CD4-positive, CD25-positive, alpha-beta regulatory T cell (primary cell): ENCODE measurements at places on chromosomes 5 and 9. TPM values are rescaled to one million over a fixed set of nuclear protein-coding genes. Genes with fewer than 3 reads are reported as not detected.

GRCh38 chr5:2207416-2208238 is 324.9 kb upstream of the IRX4 start:
- no peak overlapping the region for H3K27ac ChIP-seq
- DNase-seq = no peak
- H3K4me3 ChIP-seq = no peak overlapping the region
- no peaks in the 10 kb centered on the region for H3K4me1 ChIP-seq

- H3K4me3 ChIP-seq = no peak overlapping the region
- H3K36me3 ChIP-seq = no peaks in the 10 kb centered on the region
- no peaks in the 10 kb centered on the region for H3K27me3 ChIP-seq
- H3K4me1 ChIP-seq = no peaks in the 10 kb centered on the region
- no peak overlapping the region for H3K27ac ChIP-seq
- DNase-seq = no peak
Measured at GRCh38 chr5:143860211-143860610, 48.2 kb downstream of the HMHB1 start.

FOXD4L6 gene
- polyA plus RNA-seq = not detected

RETREG1 gene
- 93.2 TPM for polyA plus RNA-seq

- DNase-seq = no peak
- no peak overlapping the region for H3K4me3 ChIP-seq
- no peak overlapping the region for H3K27ac ChIP-seq
- H3K4me1 ChIP-seq = no peaks in the 10 kb centered on the region
Measured at GRCh38 chr5:160287378-160288051, 24.8 kb downstream of the CCNJL start.

PRR7 gene
- 17.0 TPM for polyA plus RNA-seq

CCDC152 gene
- 0.99 TPM for polyA plus RNA-seq

DNA sequence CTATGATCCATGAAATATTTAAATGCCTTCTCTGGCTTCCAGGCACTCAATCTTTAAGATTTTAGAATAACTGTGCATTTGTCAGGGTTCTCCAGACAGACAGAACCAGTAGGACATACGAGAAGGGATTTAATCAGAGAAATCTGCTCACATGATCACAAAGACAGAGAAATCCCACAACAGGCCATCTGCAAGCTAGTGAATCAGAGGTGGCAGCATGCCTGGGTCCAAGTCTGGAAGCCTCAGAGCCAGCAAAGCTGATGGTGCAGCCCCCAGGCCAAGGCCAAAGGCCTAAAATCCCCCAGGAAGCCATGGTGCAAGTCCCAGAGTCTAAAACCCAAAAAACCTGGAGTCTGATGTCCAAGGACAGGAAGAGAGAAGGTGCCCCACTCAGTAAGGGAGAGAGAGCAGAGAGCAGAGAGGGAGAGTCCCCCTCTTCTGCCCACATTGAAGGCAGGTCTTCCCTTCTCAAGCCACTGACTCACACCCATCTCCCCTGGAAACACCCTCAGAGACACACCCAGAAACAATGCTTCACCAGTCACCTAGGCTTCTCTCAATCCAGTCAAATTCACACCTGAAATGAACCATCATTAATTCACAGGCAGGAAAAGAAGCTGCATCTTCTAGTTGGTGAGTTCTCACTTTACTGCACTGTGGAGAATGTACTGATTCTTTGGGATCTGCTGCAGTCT is 48.7 kb downstream of the CAMSAP1 start:
- no peak for DNase-seq
- no peaks in the 10 kb centered on the region for H3K4me1 ChIP-seq
- no peaks in the 10 kb centered on the region for H3K27me3 ChIP-seq
- H3K27ac ChIP-seq = no peak overlapping the region
- H3K4me3 ChIP-seq = no peak overlapping the region
- peaks cover 17% of the 10 kb centered on the region for H3K36me3 ChIP-seq

DRD1 gene
- polyA plus RNA-seq = not detected

FOXD4 gene
- not detected for polyA plus RNA-seq

SYK gene
- not detected for polyA plus RNA-seq

GRCh38 chr5:73298251-73298771 is 125.3 kb downstream of the TMEM174 start:
- H3K27me3 ChIP-seq = peaks cover 47% of the 10 kb centered on the region
- no peak for DNase-seq
- peaks cover 3% of the 10 kb centered on the region for H3K4me1 ChIP-seq
- H3K27ac ChIP-seq = no peak overlapping the region
- H3K36me3 ChIP-seq = no peaks in the 10 kb centered on the region

SHOC1 gene
- polyA plus RNA-seq = not detected

TEX48 gene
- not detected for polyA plus RNA-seq

DNA sequence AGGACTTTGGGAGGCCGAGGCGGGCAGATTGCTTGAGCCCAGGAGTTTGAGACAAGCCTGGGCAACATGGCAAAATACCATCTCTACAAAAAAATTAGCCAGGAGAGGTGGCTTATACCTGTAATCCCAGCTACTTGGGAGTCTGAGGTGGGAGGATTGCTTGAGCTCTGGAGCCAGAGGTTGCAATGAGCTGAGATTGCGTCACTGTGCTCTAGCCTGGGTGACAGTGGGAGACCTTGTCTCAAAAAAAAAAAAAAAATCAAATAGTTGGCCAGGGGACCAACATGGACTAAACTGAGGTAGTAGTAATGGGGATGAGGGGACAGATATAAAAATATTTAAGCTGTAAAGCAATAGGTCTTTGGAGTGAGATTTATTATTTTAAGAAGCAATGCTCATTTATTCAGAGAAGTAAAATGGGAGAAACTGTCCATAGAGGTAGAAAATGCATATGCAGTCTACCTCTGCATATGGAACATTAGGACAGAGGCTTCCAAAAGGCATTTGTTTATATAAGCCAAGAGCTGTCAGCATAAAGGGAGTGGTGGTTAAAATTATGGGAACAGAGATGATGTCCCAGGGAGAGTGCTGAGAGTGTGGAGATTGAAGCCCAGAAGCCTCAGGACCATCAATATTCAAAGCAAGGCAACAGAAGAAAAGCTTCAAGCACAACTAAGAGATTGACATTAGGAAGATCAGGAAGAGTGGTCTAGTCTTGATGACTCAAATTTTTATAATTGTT is 98.1 kb downstream of the UBE2R2 start:
- H3K27me3 ChIP-seq = no peaks in the 10 kb centered on the region
- H3K27ac ChIP-seq = no peak overlapping the region
- no peak for DNase-seq
- H3K36me3 ChIP-seq = peaks cover 51% of the 10 kb centered on the region

- no peak overlapping the region for H3K27ac ChIP-seq
- no peak overlapping the region for H3K4me3 ChIP-seq
- H3K27me3 ChIP-seq = no peaks in the 10 kb centered on the region
- no peaks in the 10 kb centered on the region for H3K36me3 ChIP-seq
- H3K4me1 ChIP-seq = peaks cover 8% of the 10 kb centered on the region
- DNase-seq = no peak
Measured at GRCh38 chr9:4973246-4973645, 11.8 kb upstream of the JAK2 start.

- H3K4me1 ChIP-seq = no peaks in the 10 kb centered on the region
- H3K36me3 ChIP-seq = no peaks in the 10 kb centered on the region
- no peak overlapping the region for H3K27ac ChIP-seq
- H3K4me3 ChIP-seq = no peak overlapping the region
Measured at GRCh38 chr9:18935541-18935940, 97.5 kb downstream of the SAXO1 start.

CKMT2 gene
- not detected for polyA plus RNA-seq

EFNA5 gene
- not detected for polyA plus RNA-seq

DNA sequence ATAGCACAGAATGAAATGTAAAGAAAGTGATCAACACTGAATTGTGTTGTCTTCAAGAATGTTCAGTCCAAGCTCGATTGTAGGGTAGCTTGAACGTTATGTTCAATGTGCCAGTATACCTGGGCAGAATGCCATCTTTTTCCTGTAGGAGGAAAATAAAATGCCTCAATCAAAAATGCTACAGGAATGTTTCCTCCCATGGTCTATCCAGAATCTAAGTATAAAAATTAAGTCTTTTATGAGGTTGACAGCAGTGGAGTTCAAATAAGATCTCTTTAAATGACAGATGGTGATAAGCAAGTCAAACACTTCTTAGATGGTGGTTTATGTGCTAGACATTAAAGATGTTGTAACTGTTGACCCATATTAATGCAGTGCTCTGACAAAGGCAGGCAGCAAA is 488.6 kb downstream of the CSNK1G3 start:
- no peak overlapping the region for H3K4me3 ChIP-seq
- H3K4me1 ChIP-seq = no peaks in the 10 kb centered on the region
- no peak overlapping the region for H3K27ac ChIP-seq
- H3K36me3 ChIP-seq = no peaks in the 10 kb centered on the region

ETF1 gene
- polyA plus RNA-seq = 25.9 TPM

DNA sequence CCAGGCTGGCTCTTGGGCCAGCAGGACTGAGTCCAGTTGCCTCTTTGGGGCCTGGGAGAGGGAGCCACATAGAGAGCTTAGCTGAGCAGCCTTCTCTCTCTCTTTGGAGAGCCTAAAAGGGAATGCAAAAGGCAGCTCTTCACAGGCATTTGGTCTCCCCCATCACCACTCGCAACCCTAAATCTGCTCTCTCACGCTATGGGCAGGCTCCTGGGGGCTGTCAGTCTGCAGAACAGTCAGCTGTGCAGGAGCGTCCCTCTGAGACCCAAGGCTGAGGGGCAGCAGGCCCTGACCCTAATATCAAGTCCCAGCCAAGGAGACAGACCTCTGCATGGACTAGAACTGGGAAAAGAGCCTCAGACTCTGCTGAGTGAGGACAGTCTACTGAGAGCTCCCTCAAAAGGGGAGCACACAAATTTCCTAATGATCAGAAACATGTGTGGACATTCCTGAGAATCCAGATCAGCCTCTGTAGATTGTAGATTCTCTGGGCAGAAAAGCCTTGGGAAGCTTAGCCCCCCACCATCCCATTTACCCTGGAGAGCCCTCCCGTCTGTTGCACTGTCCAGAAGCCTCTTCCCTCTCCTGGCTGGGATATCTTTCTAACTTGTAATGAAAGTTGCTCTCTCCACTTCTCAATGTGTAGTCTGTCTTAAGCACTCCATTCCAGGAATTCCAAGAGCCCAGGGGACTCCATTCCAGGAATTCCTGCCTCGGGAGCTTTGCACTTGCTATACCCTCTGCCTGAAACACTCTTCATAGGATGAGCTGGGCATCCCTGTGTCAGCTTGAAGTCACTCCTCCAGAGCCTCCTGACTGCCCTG is 79.4 kb downstream of the FAM114A2 start:
- H3K36me3 ChIP-seq = no peaks in the 10 kb centered on the region
- no peak overlapping the region for H3K27ac ChIP-seq
- DNase-seq = no peak
- no peaks in the 10 kb centered on the region for H3K4me1 ChIP-seq

- no peak overlapping the region for H3K27ac ChIP-seq
- no peaks in the 10 kb centered on the region for H3K36me3 ChIP-seq
- no peak for DNase-seq
- peaks cover 25% of the 10 kb centered on the region for H3K27me3 ChIP-seq
- H3K4me3 ChIP-seq = no peak overlapping the region
- H3K4me1 ChIP-seq = peaks cover 5% of the 10 kb centered on the region
Measured at GRCh38 chr9:36991516-36992134, 42.4 kb downstream of the PAX5 start.

GRCh38 chr9:82457891-82458290 is 469.3 kb downstream of the SPATA31D1 start:
- H3K4me1 ChIP-seq = no peaks in the 10 kb centered on the region
- H3K36me3 ChIP-seq = no peaks in the 10 kb centered on the region
- H3K4me3 ChIP-seq = no peak overlapping the region
- no peaks in the 10 kb centered on the region for H3K27me3 ChIP-seq

DNA sequence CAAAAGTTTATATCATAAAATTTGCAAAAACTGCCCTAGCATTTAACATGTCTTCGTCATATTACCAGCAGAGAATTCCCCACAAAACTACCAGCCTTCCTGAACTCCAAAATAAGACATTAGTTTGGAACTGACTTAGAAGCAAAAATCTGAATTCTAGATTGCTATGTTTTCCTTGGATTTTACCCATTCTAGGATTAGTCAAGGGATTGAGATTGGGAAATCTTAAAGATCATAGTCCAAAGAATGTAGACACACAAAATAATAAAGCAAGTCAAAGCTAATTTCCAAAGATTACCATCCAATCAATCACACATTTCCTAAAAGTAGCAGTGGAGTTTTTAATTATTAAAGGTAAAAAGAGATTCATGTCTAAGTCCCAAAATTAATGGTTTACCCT is 138.2 kb downstream of the NFIB start:
- no peaks in the 10 kb centered on the region for H3K36me3 ChIP-seq
- H3K4me3 ChIP-seq = no peak overlapping the region
- no peak for DNase-seq
- H3K27me3 ChIP-seq = no peaks in the 10 kb centered on the region

DNA sequence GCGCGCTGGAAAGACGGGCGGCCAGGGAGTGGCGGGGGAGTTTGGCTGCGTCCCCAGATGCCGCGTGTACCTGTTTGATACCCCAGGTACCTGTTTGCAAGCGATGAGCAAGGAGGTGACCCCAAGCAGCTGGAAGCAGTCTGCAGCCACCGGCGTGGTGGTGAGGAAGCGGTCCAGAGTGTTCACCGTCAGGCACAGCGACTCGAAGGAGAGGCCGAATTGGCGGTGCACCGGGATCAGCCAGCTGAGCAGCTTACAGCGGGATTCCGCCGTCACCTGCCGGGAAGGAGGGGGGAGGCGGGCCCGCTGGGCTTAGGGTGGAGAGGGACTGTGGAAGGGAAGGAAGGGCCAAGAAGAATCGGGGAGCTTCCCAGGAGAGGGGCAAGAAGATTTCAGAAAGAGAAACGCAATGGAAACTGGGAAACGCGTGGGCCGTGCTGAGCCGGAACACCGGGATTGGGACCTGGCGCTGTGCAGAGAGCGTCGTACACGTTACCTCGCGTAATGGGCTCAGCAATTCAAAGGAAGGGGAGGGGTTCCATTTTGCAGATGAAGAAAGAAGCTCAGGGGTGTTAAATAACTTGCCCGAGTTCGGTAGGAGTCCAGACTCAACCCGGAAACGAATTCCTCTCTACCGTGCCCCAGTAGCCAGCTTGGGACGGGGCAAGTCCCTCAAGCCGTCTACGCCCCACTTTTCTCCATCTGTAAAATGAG is 980 bp downstream of the CCNO start:
- H3K27ac ChIP-seq = no peak overlapping the region
- H3K4me3 ChIP-seq = peak overlapping the region; percentile 72
- peaks cover 39% of the 10 kb centered on the region for H3K4me1 ChIP-seq
- peaks cover 53% of the 10 kb centered on the region for H3K27me3 ChIP-seq
- H3K36me3 ChIP-seq = no peaks in the 10 kb centered on the region
- DNase-seq = peak; percentile 9

DNA sequence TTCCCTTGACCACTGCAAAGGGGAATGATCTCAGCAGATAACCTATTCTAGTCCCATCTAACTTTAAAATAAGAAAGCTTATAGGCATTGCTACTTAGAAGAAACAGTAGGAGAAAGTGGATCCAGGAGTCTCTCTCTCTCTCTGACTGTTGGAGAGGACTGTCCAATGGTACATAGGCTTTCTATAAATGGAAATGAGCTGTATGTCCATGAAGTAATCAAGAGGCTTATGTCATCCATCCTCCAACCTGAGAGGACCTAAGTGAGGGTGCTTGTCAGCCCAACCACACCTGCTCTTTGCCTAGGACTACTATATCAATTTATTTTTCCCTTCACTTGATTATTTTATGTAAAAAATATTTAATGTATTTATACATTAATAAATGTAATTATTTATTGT is 172.3 kb downstream of the PAPPA start:
- no peak overlapping the region for H3K4me3 ChIP-seq
- H3K27ac ChIP-seq = no peak overlapping the region
- H3K27me3 ChIP-seq = no peaks in the 10 kb centered on the region
- H3K4me1 ChIP-seq = no peaks in the 10 kb centered on the region
- DNase-seq = no peak

GRCh38 chr5:125227333-125228095 is 481.1 kb upstream of the ZNF608 start:
- H3K4me1 ChIP-seq = no peaks in the 10 kb centered on the region
- no peak overlapping the region for H3K27ac ChIP-seq
- no peak for DNase-seq
- H3K36me3 ChIP-seq = no peaks in the 10 kb centered on the region
- H3K4me3 ChIP-seq = no peak overlapping the region

ROR2 gene
- not detected for polyA plus RNA-seq
